Nephron progenitor cell (in vitro differentiated cells): ENCODE measurements at places on chromosomes 11 and 22.

DNA sequence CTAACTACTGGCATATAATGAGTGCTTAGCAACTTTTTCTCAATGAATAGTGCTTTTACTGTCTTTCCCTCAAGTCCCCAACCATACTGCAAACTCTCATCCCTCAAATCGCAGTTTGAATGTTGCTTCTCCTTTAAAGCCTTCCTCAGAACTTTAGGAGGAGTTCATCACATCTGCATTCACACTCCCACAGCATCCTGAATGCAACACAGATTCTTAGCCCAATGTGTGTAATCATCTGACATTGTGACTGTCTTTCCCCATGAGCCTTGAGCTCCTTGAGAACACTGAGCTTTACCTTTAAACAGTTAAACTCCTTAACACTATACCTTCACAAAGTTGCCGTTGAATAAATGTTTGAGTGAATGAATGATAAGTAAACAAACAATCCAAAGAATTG, 81.7 kb upstream of the FAM181B start:
- DNase-seq = no peak
- peaks cover 47% of the 10 kb centered on the region for H3K4me1 ChIP-seq
- H3K4me3 ChIP-seq = no peak overlapping the region
- peaks cover 4% of the 10 kb centered on the region for H3K27me3 ChIP-seq
- H3K36me3 ChIP-seq = no peaks in the 10 kb centered on the region
- no peak overlapping the region for H3K27ac ChIP-seq

GRCh38 chr22:50507421-50507990, at the start of gene LMF2:
TSS of gene LMF2 (minus strand) at chr22:50507702. CDS start at chr22:50507675, 27 bp downstream.
- peak; percentile 96 for DNase-seq
- peaks cover 15% of the 10 kb centered on the region for H3K4me1 ChIP-seq
- peak within 1 kb of the TSS; percentile 98 for H3K27ac ChIP-seq
- H3K4me3 ChIP-seq = peak within 1 kb of the TSS; percentile 95
- H3K27me3 ChIP-seq = peaks cover under 1% of the 10 kb centered on the region
- H3K36me3 ChIP-seq = peaks cover 5% of the 10 kb centered on the region

GRCh38 chr11:8654503-8654902, 28.0 kb downstream of the TRIM66 start:
- H3K27me3 ChIP-seq = no peaks in the 10 kb centered on the region
- DNase-seq = no peak
- H3K4me1 ChIP-seq = peaks cover 14% of the 10 kb centered on the region
- no peak overlapping the region for H3K4me3 ChIP-seq

GRCh38 chr11:119067371-119068222, at the start of gene VPS11:
TSS of gene VPS11 (plus strand) at chr11:119067818. CDS start at chr11:119067824, 6 bp downstream.
- H3K36me3 ChIP-seq = peaks cover 26% of the 10 kb centered on the region
- H3K27me3 ChIP-seq = no peaks in the 10 kb centered on the region
- DNase-seq = peak; percentile 98
- H3K4me1 ChIP-seq = peaks cover 24% of the 10 kb centered on the region

GRCh38 chr11:120334894-120335462, 1.2 kb upstream of the ARHGEF12 start:
- DNase-seq = peak; percentile 60
- H3K4me3 ChIP-seq = peak overlapping the region; percentile 79
- peaks cover 9% of the 10 kb centered on the region for H3K36me3 ChIP-seq
- H3K27ac ChIP-seq = no peak overlapping the region

GRCh38 chr11:46238967-46239800, 38.3 kb upstream of the CREB3L1 start:
- peak overlapping the region; percentile 58 for H3K4me3 ChIP-seq
- H3K27ac ChIP-seq = no peak overlapping the region
- peaks cover 31% of the 10 kb centered on the region for H3K27me3 ChIP-seq
- H3K36me3 ChIP-seq = no peaks in the 10 kb centered on the region

DNA sequence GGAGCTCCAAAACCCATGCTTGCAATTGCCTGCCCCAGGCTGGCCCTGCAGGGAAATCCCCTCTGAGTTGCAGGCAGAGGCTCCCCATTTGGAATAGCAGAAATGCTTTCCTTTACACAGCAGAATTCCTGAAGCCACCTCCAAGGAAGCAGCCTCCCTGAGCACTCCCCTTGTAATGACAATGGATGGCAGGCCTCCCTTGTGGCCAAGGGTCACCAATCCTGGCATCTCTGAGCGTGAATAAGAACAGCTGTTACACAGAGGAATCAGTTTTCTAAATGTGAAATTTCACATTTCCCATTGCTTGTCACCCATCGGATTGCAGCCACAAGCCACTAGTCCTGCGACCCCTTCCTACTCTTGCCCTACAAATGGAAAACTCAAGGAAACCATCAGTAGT, 107.6 kb downstream of the GALNT18 start:
- no peaks in the 10 kb centered on the region for H3K36me3 ChIP-seq
- H3K27ac ChIP-seq = peak overlapping the region; percentile 65
- H3K27me3 ChIP-seq = peaks cover 6% of the 10 kb centered on the region
- no peak for DNase-seq

GRCh38 chr11:78379039-78379670, 38.5 kb downstream of the GAB2 start:
- peaks cover 17% of the 10 kb centered on the region for H3K4me1 ChIP-seq
- no peak overlapping the region for H3K4me3 ChIP-seq
- no peaks in the 10 kb centered on the region for H3K27me3 ChIP-seq
- peaks cover 39% of the 10 kb centered on the region for H3K36me3 ChIP-seq

GRCh38 chr11:102320188-102320587, 2.9 kb downstream of the BIRC3 start:
- H3K27ac ChIP-seq = no peak overlapping the region
- H3K36me3 ChIP-seq = no peaks in the 10 kb centered on the region
- H3K4me3 ChIP-seq = no peak overlapping the region
- H3K27me3 ChIP-seq = peaks cover 41% of the 10 kb centered on the region
- H3K4me1 ChIP-seq = peaks cover 14% of the 10 kb centered on the region
- DNase-seq = no peak

DNA sequence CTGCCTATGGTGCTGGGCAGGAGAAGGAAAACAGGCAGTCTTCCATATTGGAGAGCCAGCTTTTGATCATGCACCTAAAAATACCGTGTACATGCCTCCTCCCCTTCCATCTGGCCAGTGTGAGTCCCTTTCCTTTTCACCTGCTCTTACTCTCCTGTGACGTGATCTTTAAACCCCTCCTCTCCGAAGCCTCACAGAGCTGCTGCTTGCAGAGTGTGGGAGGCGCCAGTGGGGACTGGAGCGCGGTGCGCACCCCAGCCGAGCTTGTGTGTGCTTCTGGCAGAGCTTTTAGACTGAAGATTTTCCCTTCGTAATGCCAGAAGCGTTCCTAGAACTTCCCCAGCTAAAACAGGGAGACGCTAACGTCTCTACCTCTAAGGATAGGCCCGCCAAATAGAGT, 29.8 kb downstream of the MUC6 start:
- peaks cover 40% of the 10 kb centered on the region for H3K4me1 ChIP-seq
- peak; percentile 42 for DNase-seq
- peaks cover 27% of the 10 kb centered on the region for H3K36me3 ChIP-seq
- H3K27ac ChIP-seq = peak overlapping the region; percentile 68
- H3K27me3 ChIP-seq = no peaks in the 10 kb centered on the region
- no peak overlapping the region for H3K4me3 ChIP-seq

- no peak overlapping the region for H3K4me3 ChIP-seq
- DNase-seq = no peak
- no peaks in the 10 kb centered on the region for H3K4me1 ChIP-seq
- H3K27ac ChIP-seq = no peak overlapping the region
- peaks cover 62% of the 10 kb centered on the region for H3K27me3 ChIP-seq
Measured at GRCh38 chr22:22513619-22514018, 5.1 kb upstream of the ZNF280B start.

- H3K27ac ChIP-seq = peak overlapping the region; percentile 55
- peak overlapping the region; percentile 30 for H3K4me3 ChIP-seq
- no peak for DNase-seq
- H3K36me3 ChIP-seq = peaks cover 10% of the 10 kb centered on the region
- peaks cover 83% of the 10 kb centered on the region for H3K4me1 ChIP-seq
Measured at GRCh38 chr11:12727563-12728211, 53.5 kb downstream of the TEAD1 start.

DNA sequence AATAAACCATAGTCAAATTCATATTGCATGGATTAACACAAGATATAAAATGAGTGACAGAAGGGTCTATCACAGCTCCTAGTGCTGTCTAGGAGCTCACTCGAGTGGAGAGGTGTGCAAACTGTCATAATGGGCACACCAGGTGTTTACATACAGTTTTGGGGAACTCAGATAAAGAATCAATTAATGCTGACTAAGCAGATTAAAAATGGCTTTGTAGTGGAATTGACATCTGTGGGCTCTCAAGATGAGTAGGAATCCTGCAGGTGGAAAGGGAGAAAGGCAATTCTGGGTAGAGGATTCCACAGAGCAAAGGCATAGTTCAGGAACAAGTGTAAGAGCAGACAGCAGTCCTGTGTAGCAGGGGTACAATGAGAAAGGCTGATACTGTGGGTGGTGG, 496.2 kb upstream of the CCDC90B start:
- no peak overlapping the region for H3K27ac ChIP-seq
- no peak overlapping the region for H3K4me3 ChIP-seq
- H3K4me1 ChIP-seq = no peaks in the 10 kb centered on the region
- H3K27me3 ChIP-seq = no peaks in the 10 kb centered on the region

DNA sequence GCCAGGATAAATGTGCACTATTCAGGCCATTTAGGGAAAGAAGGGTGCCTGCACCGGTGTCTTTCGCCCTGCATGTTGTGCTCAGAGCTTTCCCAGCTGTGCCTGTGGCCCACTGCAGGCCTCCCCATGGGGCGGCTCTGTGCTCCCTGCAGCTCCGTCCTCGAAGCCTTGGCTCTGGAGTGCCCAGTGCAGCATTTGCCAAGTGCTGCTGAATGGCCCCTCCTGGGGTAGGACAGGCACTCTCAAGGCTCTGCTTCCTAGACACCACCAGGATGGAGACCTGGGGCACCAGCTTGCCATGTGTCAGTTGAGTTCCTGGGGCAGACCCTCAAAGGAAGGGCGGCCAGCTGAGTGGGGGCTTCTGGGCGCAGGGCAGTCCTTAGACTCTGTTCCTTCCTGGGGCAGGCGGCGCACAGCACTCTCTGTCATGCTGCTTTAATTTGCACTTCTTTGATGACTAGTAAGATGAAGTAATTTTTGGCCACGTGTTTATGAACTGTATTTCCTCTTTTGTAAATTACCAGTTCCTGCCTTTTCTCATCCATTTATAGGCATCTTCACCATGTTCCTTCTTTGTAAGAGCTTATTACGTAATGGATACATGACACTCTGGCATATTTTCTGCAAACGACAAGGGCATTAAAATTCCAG, 32.1 kb upstream of the GNB1L start:
- H3K36me3 ChIP-seq = no peaks in the 10 kb centered on the region
- H3K4me1 ChIP-seq = peaks cover 17% of the 10 kb centered on the region
- H3K4me3 ChIP-seq = no peak overlapping the region
- no peak for DNase-seq
- H3K27ac ChIP-seq = no peak overlapping the region

- no peaks in the 10 kb centered on the region for H3K4me1 ChIP-seq
- peaks cover 7% of the 10 kb centered on the region for H3K27me3 ChIP-seq
- DNase-seq = no peak
- no peak overlapping the region for H3K27ac ChIP-seq
- no peaks in the 10 kb centered on the region for H3K36me3 ChIP-seq
Measured at GRCh38 chr11:133697161-133697560, 148.2 kb downstream of the SPATA19 start.

GRCh38 chr22:47062126-47062525, 299.7 kb downstream of the TBC1D22A start:
- H3K27me3 ChIP-seq = no peaks in the 10 kb centered on the region
- peak overlapping the region; percentile 25 for H3K27ac ChIP-seq
- no peak for DNase-seq
- no peaks in the 10 kb centered on the region for H3K4me1 ChIP-seq

DNA sequence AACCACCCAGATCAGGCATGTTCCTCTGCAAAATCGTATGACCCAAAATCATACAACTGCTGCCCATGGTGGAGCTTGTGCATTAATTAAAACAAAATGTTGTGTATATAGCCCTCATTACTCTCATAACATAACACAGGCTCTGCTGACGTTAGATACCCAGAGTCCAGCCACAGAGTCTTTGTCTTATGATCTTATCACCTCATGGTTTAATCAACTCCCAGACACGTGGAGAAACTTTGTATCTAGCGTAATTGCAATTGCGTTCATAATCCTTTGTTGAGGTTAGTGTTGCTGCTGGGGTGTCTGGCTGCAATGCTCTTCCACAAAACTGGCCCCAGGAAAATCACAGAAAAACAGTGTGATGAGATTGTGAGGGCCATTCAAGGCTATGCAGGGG, 5.0 kb upstream of the APOL1 start:
- H3K27ac ChIP-seq = no peak overlapping the region
- no peak for DNase-seq
